ENCODE measurements at places on chromosomes 12 and 14. TPM values are rescaled to one million over a fixed set of nuclear protein-coding genes. Genes with fewer than 3 reads are reported as not detected.
A peak's percentile ranks its signal among the peaks of the same experiment; 100 is the strongest.

DNA sequence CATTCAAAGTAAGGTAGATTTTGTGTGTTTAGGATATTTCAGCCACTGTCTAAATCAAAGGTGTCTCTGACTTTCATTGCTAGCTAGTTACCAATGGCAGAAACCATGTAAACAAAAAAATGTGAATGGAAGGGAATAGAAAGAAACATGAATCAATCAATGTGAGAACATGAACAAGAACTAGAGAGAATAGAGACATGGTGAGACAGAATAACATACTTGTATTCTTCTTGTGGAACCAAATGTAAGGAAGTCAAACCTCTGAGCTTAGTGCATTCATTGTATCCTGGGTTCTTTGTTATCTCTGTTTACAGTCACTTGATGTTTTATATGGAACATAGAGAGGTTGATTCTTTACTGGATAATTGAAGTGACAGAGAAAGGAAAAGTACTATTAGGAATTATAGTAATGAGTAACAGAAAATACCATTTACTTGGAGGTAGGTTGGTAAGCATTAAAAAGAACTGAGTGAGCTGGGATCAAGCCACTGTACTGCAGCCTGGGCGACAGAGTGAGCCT, 2.6 kb upstream of the WNK1 start:
- no peak overlapping the region for H3K4me3 ChIP-seq
- no peaks in the 10 kb centered on the region for H3K36me3 ChIP-seq
- no peak for DNase-seq
- H3K27me3 ChIP-seq: no peaks in the 10 kb centered on the region
- H3K27ac ChIP-seq: no peak overlapping the region
- peaks cover 11% of the 10 kb centered on the region for H3K4me1 ChIP-seq

- H3K4me1 ChIP-seq: no peaks in the 10 kb centered on the region
- H3K4me3 ChIP-seq: no peak overlapping the region
- no peaks in the 10 kb centered on the region for H3K36me3 ChIP-seq
- no peaks in the 10 kb centered on the region for H3K27me3 ChIP-seq
These were observed 172.8 kb downstream of the DPF3 start for GRCh38 chr14:72721083-72721482.

GRCh38 chr12:53004178-53004577, 2.1 kb upstream of the EIF4B start:
- peak overlapping the region; percentile 98 for H3K4me3 ChIP-seq
- DNase-seq: peak; percentile 79
- H3K27me3 ChIP-seq: no peaks in the 10 kb centered on the region
- peak overlapping the region; percentile 40 for H3K27ac ChIP-seq
- peaks cover 10% of the 10 kb centered on the region for H3K36me3 ChIP-seq
- H3K4me1 ChIP-seq: peaks cover 2% of the 10 kb centered on the region

DNA sequence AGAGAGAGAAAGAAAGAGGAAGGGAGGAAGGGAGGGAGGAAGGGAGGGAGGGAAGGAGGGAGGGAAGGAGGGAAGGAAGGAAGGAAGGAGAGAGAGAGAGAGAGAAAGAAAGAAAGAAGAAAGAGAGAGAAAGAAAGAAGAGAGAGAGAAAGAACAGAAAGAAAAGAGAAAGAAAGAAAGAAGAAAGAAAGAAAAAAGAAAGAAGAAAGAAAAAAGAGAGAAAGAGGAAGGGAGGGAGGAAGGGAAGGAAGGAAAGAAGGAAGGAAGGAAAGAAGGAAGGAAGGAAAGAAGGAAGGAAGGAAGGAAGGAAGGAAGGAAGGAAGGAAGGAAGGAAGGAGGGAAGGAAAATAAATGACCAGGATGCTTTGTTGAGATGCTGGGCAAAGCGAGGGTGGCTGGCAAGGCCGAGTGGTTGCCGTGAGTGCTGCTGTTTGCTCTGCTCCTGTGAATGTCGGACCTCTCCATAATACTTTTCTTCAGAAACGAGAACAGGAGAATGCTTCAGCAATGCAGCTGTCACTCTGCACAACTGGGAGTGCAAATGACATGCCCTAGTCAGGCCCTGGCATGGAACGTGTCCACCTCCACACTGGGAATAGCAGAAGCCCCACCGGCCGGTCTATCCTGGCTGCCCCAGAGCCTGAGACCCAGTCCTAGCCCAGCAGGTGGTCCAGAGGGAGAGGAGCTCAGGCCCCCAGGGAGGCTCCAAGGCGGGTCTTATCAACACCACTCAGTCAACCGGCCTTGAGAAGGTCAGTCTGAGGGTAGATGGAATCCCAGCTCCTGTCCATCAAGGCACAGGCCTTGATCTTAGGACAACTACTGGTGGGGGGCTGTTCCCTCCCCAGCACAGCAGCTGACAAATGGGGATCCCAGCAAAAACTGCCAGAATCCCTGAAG, 25.1 kb upstream of the EIF5 start:
- no peaks in the 10 kb centered on the region for H3K27me3 ChIP-seq
- no peak overlapping the region for H3K27ac ChIP-seq
- no peak overlapping the region for H3K4me3 ChIP-seq
- peaks cover 4% of the 10 kb centered on the region for H3K4me1 ChIP-seq

DNA sequence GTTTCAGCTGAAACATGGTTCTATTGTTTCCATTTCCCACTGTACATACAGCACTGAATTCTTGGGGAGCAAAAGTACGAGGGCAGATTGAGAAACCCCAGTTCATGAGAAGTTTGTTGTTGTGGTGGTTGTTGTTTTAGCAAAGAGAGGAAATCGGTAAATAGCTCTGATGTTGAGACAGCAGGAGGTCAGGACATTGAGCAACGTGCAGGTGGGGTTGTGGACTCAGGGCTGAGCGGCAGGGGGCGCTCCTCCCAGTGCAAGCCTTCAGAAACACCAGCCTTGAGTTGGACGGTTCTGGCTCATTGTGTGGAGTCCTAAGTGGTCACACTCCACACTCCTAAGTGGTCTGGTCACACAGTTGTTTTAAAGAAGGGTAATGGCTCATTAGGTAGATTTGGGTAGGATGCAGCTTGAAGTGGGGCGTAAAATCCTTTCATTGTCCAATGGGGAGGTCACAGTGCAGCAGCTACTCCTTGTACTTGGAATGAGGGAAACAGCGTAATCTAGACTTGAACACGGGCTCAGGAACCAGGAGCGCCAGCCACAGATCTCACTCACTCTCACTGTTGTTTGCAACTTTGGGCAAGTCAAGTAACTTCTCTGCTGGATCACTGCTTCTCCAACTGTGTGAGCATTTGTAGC, 14.5 kb upstream of the PWP1 start:
- no peaks in the 10 kb centered on the region for H3K4me1 ChIP-seq
- H3K4me3 ChIP-seq: no peak overlapping the region
- H3K27ac ChIP-seq: no peak overlapping the region
- no peaks in the 10 kb centered on the region for H3K27me3 ChIP-seq

DNA sequence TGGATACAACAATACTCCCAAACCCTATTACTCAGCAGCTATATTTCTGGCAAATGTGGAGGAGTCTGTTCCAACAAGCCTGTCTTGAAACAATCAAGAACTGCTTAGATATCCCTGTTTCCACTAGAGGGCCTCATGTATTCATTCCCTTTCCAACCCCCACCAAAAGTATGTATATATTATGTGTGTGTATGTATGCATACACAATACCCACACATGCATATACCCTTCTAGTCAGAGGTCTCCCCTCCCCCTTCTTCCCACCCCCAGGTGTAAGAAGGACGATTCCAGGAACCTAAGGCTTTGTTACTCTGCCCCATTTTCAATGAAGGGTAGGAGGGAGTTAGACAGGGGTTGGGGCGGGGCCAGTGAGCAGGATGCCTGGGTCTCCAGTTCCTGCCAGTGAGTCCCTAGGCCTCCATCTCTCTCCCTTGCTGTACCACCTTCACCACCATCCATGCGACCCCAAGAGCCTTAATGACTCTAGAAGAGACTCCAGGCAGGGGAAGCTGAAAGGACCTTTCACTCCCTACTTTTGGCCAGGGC, at the start of gene DGKA:
Gene DGKA, plus strand, starts transcription at position 392 of the 546 bp plus-strand sequence. CDS start 5,342 bp downstream, outside the sequence.
- H3K36me3 ChIP-seq: no peaks in the 10 kb centered on the region
- peaks cover 37% of the 10 kb centered on the region for H3K27me3 ChIP-seq
- H3K4me3 ChIP-seq: peak within 1 kb of the TSS; percentile 84
- peak; percentile 86 for DNase-seq

GRCh38 chr12:128388461-128389000, 121.6 kb downstream of the TMEM132C start:
- H3K27me3 ChIP-seq: peaks cover 52% of the 10 kb centered on the region
- no peak overlapping the region for H3K4me3 ChIP-seq
- no peak for DNase-seq
- H3K27ac ChIP-seq: no peak overlapping the region

- DNase-seq: no peak
- H3K36me3 ChIP-seq: no peaks in the 10 kb centered on the region
- no peak overlapping the region for H3K27ac ChIP-seq
- H3K4me3 ChIP-seq: no peak overlapping the region
These were observed 79.7 kb upstream of the FBRSL1 start for GRCh38 chr12:132410296-132410625.

- H3K4me1 ChIP-seq: no peaks in the 10 kb centered on the region
- H3K4me3 ChIP-seq: no peak overlapping the region
- H3K36me3 ChIP-seq: no peaks in the 10 kb centered on the region
These were observed 413.2 kb downstream of the SOX5 start for GRCh38 chr12:23536293-23536692.

DNA sequence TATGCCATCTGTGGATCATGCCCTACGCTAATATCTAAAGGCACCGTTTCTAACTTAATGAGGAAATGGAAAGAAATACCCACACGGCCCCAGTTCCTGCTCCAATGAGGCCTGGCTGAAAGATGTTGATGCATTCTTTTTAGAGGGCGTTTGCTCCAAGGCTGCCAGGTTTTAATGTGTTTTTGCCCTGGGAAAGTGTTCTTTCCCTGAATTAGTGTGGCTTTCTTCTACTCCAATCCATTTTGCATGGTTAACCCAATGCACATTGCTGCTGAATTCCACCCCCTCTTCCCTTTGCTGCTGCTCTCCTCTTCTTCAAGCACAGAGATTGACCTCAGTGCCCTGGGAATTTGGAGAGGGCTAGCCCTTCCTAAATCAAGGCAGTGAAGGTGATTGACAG, 1.1 kb downstream of the MYF5 start:
- H3K36me3 ChIP-seq: no peaks in the 10 kb centered on the region
- no peak overlapping the region for H3K27ac ChIP-seq
- peaks cover 7% of the 10 kb centered on the region for H3K4me1 ChIP-seq
- H3K4me3 ChIP-seq: no peak overlapping the region

- no peak overlapping the region for H3K4me3 ChIP-seq
- H3K27ac ChIP-seq: no peak overlapping the region
- peaks cover 14% of the 10 kb centered on the region for H3K4me1 ChIP-seq
- DNase-seq: peak; percentile 91
- no peaks in the 10 kb centered on the region for H3K27me3 ChIP-seq
These were observed 210.0 kb downstream of the PPM1H start for GRCh38 chr12:62724947-62725451.

DNA sequence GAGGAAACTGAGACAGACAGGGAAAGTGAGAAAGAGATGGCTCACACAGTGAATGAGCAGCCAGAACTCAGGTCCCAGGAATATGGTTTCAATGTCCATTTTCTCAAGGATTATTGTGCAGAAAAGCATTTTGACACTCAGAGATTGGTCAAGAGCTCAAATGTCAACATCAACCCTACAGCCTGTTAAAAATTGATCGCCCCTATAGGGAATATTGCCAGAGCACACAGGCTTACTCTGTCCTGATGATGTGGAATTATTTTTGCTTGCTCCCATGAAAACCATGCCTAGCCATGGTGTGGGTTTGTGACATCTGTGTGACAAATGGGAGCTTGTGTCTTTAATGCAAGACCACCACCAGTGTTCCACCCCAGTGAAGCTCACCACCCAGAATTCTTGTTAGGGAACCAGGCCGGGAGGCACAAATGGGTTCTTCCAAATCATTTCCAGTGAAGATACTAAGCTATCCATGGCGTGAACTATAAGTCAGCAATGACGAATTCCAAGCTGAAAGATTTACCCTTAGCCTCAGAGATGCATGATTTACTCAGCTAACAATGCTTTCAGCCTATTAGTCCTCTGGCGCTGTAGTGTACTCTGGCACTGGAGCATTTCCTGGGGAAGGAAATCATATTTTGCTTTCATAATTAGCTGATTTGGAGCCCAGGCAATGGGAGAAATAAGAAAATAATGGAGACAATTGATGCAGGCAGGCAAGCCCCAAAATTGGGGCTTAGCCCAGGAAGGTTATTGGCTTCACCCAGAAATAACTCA, 1188.2 kb upstream of the TMEM132C start:
- H3K27ac ChIP-seq: no peak overlapping the region
- no peaks in the 10 kb centered on the region for H3K27me3 ChIP-seq
- no peaks in the 10 kb centered on the region for H3K36me3 ChIP-seq
- H3K4me3 ChIP-seq: no peak overlapping the region

DNA sequence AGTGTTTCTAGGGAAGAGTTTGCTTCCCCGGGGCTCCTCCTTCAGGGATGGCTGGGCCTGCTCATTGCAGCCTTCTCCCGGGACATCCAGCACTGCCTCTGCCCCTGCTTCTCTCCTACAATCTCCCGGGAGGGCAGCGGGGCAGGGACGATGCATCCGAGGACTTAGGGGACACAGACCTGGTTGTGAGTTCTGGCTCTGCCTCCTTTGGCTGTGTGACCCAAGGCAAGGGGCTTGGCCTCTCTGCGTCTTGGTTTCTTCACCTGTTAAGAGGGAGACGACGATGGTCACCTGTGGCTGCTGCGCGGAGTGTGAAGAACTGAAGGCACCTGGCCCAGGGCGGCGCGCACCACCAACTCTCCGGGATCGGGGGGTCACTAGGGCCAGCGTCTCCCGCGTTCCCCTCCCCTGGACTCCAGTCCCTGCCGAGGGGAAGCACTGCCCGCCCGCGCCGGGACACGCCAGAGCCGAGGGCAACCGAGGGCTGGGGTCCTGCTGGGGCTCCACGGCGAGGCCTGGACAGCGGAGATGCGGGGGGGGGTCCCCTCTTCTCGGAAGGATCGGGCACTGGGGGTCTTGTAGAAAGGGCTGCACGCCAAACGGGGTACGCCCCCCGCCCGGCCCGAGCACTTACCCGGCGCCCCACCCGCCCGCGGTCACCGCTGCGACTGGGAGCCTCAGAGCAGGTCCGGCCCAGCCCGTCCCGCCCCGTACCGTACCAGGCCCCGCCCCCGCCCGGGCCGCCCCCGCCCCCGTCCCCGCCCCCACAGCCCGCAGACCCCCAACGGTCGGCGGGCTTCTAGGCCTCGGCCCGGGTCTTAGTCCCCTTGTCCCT, at the start of gene HVCN1:
Gene HVCN1, minus strand, starts transcription at position 670 of the 835 bp plus-strand sequence. CDS start 5,870 bp downstream, outside the sequence.
- peaks cover 20% of the 10 kb centered on the region for H3K27me3 ChIP-seq
- H3K27ac ChIP-seq: no peak within 1 kb of the TSS
- DNase-seq: no peak

DNA sequence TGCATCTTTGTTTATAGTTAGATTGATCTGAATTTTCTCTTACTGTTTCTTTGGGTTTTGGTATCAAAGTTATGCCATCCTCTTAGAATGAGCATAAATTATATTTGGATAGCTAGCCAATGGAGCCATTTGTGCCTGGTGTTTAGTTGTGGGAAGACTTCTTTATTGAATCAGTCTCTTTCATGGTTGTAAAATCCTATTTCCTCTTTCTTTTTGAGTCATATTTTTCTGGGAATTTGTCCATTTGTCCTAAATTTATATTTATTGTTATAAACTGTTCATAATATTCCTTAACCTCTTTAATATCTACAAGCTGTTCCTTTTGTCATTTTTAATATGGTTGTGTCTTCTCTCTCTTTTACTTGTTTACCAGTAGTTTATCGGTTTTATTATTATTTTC, 462.5 kb downstream of the AEBP2 start:
- H3K4me3 ChIP-seq: no peak overlapping the region
- H3K27me3 ChIP-seq: no peaks in the 10 kb centered on the region
- no peak overlapping the region for H3K27ac ChIP-seq

Gene KCNH5
- total RNA-seq: 4.1 TPM

Gene TXNDC16
- 17.5 TPM for total RNA-seq

Gene GPR162
- 15.0 TPM for total RNA-seq

Gene SLC38A6
- total RNA-seq: 15.9 TPM

Gene WNT1
- not detected for total RNA-seq

Gene BMP4
- total RNA-seq: 13.0 TPM

Gene ALX1
- total RNA-seq: 4.7 TPM

Gene CELA1
- total RNA-seq: not detected

Gene DDN
- total RNA-seq: 0.33 TPM

Measured in endodermal cell (in vitro differentiated cells).